ENCODE measurements at places on chromosomes 1 and 21. TPM values are rescaled to one million over a fixed set of nuclear protein-coding genes. Genes with fewer than 3 reads are reported as not detected.

GRCh38 chr1:248596615-248597014 is 885 bp downstream of the OR2T10 start:
- DNase-seq, result no peak

RNU1-2 gene
- not detected for total RNA-seq

- DNase-seq, result no peak
Observed at GRCh38 chr1:234746798-234747196, 136.8 kb upstream of the IRF2BP2 start.

PDPN gene
- total RNA-seq, result not detected

DNA sequence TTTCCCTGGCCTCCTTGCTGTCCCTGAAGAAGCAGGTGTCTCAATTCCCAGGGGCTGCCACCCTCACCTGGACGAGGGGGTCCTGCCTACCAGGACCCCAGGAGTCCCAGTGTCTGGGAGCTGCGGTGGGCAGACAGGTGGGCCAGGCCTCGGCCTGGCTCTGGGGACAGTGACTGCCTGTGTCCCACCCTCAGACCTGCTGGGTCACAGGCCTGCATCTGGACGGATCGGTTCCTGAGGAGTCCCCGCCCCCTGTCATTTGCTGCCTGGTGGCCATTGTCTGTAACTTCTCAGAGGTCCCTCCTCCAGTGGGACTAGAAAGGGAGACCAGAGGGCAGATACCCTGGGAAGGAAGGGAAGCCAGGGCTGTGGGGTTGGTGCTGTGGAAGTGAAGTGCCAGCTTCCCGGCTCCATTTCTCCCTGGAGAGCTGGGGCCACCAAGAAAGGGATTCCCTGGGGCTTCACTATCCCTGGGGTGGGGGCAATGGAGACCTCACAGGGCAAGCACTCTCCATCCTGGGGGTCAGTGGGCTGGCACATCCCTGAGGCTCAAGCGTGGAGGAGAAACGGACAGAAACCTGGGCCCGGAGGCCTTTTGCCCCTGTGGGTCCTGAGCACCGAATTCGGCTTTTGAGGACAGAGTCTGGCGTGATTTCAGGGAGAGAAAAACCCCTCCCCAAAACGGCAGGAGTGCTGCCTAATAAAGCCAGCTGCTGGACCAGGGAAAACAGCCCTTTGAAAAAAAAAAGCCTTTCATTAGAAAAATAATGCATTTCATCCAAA is 157.3 kb downstream of the PEX14 start:
- DNase-seq, result no peak

DNA sequence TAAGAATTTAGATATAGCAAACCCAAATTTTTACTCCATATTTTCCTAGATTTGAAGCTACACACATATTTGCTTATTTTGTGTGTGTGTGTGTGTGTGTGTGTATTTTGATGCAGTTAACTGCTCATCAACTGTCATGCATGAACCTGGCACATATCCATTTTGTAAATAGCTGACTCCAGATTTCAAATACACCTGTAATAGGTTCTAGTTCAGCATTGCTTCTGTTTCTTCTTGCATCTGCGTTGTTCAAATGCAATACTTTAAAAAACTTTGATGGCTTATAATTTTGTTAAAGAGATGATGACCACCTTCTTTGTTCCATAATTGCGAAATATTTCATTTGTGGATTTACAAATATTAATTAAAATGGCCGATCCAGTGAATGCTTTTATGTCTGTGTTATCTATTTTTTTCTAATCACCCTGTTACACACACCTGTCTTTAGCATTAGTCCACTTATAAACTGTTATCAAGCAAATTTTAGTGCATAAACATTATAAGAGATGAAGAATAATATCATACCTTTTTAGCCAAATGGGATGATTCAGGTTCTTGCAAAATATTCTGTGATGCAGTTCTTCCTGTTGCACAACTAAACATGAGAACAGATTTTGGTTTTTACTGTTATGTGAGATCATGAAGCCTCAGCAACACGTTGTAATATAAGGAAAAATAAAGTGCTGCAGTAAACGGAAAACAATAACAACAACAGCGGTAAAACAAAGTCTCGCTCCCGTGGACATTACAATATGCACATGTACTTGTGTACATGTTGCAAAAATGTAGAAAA is 12.7 kb upstream of the S100A11 start:
- DNase-seq, result no peak

TMPRSS15 gene
- not detected for total RNA-seq

VAV3 gene
- 21.4 TPM for total RNA-seq

DNA sequence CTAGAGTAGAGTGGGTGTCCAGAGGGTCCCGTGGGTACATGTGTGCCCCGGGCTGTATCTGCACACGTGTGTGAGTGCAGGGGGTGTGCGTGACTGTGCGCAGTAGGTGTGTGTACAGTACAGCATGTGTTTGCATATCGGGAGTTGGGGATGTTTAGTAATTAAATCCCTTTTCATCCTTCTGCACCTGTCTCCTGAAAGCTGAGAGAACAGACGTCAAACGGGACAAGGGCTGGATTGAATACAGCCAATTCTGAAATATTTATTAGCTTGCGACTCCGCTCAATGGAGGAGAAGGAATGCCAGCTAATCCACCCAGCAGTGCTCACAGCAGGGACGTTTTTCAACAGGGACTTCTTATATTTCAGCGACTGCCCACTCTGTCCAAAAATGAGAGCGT is 44.7 kb upstream of the CASZ1 start:
- no peak for DNase-seq

CRP gene
- not detected for total RNA-seq

GRCh38 chr1:156124557-156125483 is 10.3 kb downstream of the LMNA start:
- peak; percentile 62 for DNase-seq

- DNase-seq, result no peak
Observed at GRCh38 chr1:37325509-37326437, 148.6 kb upstream of the ZC3H12A start.

TMEM82 gene
- not detected for total RNA-seq

DNA sequence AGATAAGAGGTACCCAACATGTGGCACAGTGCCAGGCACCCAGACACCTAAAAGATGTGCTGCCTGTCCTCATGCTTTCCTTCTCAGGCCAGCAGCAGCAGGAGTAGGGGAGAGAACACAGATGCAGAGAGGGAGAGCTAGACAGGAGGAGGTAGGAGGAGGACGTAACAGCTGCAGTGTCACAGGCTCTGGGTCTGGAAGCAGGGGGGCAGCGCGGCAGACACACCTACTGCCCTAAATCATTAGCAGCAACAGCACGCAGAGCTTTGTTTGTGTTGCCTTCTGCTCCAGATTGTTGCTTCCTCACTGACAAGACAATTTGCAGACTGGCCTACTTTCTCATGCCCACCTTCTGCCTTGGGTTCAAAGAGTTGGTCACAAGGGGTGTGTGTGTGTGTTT is 196.7 kb upstream of the DAB1 start:
- DNase-seq, result no peak

- DNase-seq, result no peak
Observed at GRCh38 chr1:194081444-194081843, 895.0 kb upstream of the B3GALT2 start.

DNA sequence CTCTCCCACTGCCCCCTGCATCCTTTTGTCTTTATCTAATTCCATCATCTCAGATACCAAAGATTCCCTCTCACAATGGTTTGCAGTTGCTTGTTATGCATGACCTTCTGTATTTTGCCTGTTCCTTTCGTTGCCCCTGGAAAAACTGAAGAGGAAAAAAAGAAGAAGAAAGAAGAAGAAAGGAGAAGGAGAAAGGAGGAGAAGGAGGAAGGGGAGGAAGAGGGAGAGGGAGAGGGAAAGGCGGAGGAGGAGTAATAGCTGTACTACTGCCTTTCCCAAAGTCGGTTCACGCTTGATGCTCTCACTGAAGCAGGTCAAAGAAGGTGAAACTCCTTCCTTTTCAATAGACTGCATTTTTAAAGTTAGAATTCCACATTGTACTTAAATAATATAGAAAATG is 513.8 kb downstream of the PTPRC start:
- no peak for DNase-seq

DNA sequence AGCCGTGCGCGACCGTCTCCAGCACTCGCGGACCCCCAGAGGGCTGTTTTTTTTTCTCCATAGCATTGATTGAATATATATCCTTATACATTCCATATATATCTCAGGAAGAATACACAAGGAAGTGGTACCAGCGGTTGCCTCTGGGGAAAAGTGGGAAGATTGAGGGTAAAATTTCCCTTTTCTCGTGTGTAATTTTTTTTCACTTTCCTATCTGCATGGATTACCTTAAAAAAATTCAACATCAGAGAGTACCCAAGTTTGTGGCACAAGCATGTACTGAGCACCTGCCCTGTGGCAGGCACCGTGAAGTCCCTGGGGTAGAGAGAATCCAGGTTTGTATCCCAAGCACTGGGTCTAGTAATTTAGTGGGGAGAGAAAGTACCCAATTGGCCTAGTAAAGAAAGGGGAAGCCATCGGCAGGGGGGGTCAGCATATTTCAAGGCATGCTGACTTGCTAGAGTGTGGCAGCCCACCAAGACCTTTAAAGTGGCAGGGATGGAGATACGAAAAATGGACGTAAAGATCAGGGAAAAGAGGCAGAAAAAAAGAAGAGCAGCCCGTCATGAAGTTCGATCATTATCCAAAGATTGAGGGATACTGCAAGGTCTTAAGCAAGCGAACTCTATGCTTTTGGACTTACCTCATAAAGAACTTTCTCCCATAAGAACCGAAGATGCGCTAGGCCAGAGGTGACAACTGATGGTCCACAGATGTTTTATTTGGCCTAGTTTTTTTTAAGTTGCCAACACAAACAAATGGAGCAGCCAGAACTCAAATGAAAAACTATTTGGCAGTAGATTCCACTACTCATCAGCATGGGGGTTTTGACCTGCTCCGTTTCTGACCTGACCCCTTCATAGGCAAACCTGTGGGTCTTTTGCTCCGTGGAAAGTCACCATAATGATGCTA is 1.5 kb upstream of the HMGN1 start:
- no peak for DNase-seq

DNA sequence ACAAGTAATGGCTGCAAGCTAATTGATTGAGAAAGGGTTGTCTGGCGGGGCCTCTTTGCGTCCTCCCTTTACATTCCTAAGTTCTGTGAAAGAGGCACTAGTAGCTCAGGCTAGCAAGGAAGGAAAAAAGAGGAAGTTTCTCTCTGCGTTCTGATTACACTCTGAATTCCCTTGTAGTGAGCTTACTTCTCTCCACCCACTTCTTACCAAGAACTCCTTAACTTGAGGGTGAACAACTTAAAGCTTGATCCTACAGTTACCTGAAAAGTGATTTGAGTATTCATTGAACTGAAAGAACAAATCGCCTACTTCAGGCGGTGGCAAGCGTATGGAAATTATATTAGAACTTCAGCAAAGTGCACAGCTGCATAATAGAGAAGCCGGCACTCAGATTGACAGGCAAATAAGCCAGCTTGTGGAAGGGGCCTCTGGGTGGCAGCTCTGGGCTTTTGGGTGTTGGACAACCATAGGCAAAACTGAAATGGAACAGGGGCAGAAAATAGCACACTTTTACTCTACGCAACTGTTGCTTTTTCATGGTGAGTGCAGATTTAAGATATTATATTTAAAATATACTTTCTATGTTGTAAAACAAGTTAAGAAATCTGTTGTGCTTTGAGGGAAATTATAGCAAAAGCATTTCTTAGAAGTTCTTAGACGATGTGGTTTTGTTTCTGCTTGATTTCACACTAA is 464.5 kb downstream of the USP25 start:
- DNase-seq, result no peak

DNA sequence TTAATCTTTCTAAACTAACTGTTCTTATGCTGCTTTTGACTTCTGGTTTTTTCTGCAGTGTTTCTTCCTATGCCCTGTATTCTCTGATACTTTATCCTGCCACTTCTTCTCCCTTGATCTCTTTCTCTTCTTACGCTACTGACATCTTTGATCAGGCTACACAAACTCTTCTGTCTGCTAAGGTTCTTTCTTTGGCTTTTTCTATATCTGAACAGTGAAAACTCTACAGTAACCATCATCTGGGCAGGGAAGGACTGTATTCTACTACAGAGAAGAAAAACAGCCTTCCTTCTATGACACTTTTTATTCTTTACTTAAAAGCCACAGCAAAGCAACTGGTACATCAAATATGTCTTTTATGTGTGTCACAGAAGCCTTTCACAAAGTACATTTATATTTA is 7.4 kb upstream of the NEXN start:
- DNase-seq, result no peak

- DNase-seq, result no peak
Observed at GRCh38 chr1:203524152-203524551, 30.2 kb downstream of the OPTC start.

DNA sequence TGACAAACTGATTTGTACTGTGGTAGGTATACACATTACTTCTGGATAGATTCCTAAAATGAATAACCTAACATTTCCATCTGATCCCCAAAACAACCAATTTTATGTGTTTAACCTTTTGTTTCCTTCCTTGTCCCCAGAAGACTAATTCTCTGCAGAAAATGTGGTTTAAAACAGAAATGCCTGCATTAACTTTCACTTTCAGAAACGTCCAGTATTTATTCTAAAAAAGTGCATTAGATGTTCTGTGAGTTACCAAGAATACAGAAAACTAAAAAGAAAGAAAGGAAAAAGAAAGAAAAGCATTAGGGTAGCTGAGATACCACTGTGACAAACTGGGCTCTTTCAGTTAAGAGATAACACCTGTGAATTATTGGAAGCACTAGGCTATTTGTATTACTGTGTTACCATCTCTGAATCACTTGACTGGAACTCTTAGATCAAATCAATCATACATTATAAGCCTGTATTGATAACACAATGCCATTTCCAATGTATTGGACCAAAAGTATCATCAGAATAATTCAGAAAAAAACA is 177.7 kb downstream of the NCAM2 start:
- no peak for DNase-seq

GJA4 gene
- total RNA-seq, result not detected

- no peak for DNase-seq
Observed at GRCh38 chr1:75712306-75712705, 12.2 kb upstream of the ACADM start.

Data from Caki2 (cell line).